ENCODE measurements at places on chromosomes 12 and 14.

GRCh38 chr14:101878211-101878821 lies 86.1 kb upstream of the DYNC1H1 start:
- DNase-seq, result no peak

DNA sequence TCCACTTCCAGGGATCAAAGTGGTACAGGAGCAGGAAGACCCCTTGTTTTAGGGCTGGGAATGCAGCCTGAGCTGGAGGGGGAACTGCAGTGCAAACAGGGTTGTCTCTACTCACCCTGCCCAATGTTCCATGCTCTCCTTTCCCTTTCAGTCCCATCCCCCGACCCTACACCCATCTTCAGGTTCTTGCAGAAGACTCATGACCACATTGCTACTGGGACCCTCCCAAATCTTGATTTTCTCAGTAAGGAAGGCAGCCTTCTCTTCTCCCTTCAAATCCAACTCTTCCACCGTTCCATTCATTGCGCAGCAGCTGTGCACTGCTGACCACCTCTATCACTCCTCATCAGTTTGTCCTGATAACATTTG lies 1.9 kb downstream of the SERPINA11 start:
- DNase-seq, result no peak

DNA sequence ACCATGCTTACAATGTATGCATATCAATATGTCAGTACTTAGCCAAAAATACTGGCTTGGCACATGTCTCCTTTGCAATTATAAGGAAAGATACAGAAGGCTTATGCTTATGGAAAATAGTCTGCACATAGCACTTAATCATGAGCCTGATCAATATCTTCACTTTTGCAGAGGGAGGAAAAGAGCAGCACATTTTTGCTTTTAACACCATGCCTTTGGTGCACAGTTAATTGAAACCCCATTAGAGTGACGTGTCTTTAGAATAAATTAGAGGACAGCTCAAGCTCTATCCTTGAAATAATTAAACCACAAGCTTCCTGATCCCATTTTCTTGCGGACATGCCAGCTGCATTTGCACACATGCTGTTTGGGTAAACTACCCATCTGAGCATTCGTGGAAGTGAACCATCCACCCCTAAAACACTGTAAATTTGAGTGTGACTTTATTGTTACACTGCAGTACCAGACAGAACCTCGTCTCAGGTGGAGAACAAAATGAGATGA lies 839.9 kb upstream of the MGAT4C start:
- DNase-seq, result no peak

DNA sequence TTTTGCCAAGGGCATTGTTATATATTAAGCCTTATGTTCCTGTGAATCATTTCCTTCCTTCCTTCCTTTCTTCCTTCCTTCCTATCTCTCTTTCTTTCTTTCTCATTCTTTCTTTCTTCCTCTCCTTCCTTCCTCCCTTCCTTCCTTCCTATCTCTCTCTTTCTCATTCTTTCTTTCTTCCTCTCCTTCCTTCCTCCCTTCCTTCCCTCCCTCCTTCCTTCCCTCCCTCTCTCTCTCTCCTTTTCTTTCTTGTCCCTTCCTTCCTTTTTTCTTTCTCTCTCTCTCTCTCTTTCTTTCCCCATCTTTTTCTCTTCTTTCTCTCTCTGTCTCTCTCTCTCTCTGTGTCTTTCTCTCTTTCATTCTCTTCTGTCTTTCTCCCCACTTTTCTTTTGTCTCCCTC lies 226.6 kb downstream of the ETNK1 start:
- no peak for DNase-seq

GRCh38 chr12:2856051-2856450 lies 788 bp downstream of the TEX52 start:
- DNase-seq, result no peak

DNA sequence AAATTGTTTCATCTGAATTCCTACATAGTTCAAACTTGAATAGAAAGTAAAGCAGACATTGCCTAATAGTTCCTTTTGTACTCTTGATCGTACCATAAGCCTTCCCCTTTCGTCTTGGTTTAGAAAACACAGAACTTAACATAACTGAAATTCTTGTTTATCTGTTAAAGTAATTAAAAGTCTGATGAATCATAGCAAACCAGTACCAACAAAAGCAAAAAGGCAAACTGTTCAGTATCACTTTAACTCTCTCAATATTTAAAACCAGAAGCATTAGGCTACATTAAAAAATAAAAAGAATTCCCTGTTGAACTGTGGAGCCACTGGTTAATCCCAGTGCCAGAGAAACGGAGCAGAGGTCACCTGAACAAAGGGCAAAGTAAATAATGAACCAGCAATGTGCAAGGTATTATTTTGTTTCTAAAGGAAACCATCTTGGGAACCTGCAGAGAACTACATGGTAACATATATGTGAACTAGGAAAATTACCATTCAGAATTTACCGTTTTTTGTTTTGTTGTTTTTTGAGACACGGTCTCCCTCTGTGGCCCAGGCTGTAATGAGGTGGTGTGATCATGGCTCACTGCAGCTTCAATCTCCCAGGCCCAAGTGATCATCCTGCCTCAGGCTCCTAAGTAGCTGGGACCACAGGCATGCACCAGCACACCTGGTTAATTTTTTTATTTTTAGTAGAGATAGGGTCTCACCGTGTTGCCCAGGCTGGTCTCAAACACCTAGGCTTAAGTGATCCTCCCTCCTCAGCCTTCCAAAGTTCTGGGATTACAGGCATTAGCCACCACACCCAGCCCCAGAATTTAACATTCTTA lies 17.1 kb upstream of the HIGD1C start:
- no peak for DNase-seq

- DNase-seq, result no peak
Observed at GRCh38 chr12:51891843-51892242, 3.9 kb downstream of the ANKRD33 start.

DNA sequence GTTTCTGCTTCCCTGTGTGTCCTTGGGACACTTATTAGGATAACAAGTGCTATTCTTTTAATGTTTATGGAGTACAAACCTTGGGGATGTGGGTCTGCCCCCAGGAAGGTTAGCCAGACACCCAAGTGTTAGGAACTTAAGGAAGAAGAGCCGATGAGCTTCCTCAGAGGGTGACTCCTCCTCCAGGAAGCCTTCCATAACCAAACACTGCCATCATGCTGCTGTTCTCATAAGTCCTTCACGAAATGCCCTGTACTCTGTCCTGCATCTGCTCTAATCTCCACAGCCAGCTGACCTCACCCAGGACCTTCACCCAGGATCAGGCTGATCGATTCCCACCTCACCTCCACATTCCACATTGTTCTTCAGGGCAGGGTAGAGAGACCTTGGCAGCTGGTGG lies 1.2 kb upstream of the KRT85 start:
- DNase-seq, result no peak

- no peak for DNase-seq
Observed at GRCh38 chr14:54782751-54783659, 119.6 kb downstream of the GCH1 start.

DNA sequence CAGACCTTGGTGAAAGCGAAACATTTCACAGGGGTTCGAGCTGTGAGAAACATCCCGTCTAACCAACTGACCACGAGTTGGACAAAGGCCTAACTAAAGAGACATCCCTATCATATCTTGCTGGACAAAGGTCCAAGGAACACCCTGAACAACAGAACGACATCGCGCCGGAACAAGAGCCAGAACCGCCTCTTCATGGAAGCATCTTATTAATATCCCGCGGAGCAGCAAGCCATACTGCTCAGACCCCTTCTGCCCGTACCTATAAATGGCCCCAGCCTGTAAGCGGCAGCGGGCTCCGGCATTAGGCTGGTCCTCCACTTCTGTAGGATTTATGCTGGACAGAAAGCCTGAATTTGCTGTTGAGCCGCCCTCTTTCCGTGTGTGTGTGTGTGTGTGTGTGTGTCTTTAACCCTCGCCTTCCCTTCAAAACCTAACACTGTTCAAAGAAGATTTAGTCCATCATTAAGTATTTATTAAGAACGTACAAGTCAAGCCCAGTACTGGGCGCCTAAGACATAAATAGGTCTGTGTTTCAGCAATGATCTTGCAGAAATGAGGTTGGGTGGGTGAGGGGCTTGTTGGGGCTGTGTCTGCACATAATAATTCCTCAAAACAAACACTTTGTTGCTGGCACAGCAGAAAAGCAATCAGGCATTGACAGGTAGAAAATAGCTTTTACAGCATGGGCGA lies 1.9 kb downstream of the SLC6A15 start:
- no peak for DNase-seq

GRCh38 chr12:2454601-2455177 lies 340.1 kb upstream of the FKBP4 start:
- DNase-seq, result no peak

DNA sequence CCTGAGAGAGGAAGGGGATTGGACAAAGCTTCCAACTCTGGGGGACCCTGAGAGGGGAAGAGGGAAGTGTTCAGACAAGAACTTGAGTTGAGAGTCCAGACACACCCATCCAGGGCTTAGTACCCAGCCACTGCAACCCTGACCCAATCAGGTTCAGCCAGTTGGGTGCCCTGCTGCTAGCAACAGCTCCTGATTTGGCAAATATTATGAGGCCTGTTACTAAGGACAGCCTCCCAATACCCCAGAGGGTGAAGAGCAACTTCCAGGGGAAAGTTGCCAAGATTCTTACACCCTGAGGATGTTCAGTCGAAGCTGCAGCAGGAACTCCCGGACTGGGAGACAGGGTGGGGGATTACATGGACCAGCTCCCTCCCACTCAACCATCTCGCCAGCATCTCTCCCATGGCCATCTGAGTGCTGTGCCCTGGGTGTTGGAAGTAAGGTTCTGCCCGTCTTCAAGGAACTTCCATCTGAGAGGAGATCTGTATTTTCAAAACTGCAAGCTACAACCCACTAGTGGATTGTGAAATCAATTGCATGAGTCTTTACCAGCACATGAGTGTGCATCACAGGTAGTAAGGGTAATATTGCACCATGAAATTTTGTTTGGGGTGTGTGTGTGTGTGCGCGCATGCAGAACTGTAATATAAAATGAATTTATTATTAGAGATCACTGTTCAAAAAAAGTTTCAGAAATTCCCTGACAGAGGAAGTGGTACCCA lies 11.5 kb upstream of the KRT78 start:
- no peak for DNase-seq

DNA sequence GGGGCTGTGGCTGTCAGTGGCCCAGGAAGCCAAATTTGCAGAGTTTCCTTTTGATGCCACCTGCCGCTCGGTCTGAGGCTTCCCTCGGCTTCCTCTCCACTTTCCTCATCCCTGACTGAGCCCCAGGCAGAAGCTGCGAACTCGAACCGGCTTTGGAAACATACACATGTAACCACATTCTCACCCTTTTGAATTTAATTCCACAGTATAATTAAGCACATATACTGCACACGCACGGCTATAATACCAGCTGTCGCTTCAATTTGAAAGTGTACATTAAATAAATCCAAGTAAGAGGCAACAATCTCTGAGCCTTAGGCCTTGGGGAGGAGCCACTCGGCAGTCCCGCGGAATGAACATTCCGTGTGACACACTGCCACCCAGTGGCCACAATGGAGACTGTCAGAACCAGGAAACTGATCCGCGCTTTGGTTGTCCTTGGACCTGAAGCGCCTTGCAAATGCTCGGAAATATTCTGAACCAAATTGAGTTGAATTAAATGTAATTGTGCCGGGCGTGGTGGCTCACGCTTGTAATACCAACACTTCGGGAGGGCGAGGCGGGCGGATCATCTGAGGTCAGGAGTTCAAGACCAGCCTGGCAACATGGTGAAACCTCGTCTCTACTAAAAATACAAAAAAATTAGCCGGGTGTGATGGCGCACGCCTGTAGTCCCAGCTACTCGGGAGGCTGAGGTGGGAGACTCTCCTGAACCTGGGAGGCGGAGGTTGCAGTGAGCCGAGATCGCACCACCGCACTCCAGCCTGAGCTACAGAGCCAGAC lies 117.9 kb upstream of the TMPO start:
- DNase-seq, result peak; percentile 60

DNA sequence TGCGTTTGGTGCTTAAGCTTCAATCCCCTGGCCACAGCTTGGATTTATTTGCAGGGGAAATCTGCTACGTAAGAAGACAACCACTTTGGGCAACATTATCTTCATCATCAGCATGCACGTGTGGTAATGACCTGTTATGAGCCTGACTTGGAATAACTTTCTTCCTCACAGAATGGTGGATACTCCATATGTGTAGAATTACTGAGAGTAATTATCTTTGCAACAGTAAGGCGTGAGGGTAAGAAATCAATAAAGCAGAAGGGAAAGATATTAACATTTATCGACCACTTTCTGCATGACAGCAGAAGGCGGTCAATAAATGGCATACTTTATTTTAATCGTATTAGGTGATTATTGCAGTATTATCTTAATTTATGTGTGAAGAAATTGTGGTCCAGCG lies 152.7 kb downstream of the RGS6 start:
- DNase-seq, result no peak

DNA sequence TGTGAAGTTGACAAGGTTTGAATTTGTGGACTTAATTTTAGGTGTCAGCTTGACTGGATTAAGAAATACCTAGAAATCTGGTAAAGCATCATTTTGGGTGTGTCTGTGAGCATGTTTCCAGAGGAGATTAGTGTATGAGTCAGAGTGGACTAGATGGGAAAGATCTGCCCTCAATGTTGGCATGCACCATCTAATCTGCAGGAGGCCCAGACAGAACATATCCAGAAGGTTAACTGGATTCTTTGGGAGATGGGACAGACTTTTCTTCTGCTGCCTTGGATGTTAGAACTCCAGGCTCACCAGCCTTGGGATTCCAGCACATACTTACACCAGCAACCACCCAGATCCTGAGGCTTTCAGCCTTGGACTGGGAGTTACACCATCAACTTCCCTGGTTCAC lies 14.1 kb downstream of the SGPP1 start:
- DNase-seq, result no peak

GRCh38 chr12:93338598-93338997 lies 39.1 kb upstream of the NUDT4 start:
- DNase-seq, result no peak

DNA sequence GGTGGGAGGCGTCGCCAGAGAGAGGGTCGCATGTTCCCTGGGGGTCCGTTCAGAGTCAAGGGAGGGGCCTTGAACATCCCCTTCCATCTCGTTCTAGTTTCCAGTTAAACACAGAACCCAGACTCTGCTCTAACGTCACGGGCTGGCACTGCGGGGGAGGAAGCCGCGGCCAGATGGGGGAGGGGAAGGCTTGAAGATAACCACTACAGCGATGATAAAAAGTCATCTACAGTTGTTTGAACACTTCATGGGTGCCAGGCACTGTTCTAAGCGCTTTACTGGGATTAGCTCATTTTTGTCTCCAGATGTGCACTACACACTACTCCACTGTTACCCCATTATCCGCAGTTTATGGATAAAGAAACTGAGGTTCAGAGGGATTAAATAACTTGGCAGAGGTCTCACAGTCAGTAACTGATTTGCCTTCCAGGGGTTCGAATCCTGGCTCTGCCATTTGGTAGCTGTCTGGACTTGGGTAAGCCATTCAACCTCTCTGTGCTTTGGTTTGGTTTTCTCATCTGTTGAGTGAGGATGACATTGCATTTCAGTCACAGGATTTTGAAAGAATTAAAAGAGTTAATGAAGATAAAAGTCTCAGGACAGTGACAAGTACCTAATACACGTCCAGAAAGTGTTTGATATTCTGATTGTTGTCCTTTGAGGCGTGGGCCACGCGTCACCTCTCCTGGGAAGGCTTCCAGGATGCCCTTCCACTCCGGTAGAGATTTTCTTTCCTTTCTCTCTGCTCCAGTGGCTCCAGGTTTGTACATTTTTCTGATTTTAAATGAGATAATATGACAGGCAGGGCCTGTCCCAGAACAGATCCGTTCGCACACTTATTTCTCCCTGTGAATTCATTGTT lies 798 bp upstream of the RASAL1 start:
- DNase-seq, result peak; percentile 19

GRCh38 chr14:104794993-104795780 lies at the start of gene AKT1:
TSS of gene AKT1 (minus strand) at chr14:104795748. CDS start at chr14:104792643, 3,105 bp downstream.
- no peak for DNase-seq

All from stimulated activated CD8-positive, alpha-beta memory T cell treated with anti-CD3 and anti-CD28 coated beads, Interleukin-7, amount 100 ng/mL, for 24 hours (primary cell).